ENCODE measurements at places on chromosomes 4 and X.

GRCh38 chrX:68139791-68140190, 293.5 kb downstream of the OPHN1 start:
- no peak for DNase-seq

DNA sequence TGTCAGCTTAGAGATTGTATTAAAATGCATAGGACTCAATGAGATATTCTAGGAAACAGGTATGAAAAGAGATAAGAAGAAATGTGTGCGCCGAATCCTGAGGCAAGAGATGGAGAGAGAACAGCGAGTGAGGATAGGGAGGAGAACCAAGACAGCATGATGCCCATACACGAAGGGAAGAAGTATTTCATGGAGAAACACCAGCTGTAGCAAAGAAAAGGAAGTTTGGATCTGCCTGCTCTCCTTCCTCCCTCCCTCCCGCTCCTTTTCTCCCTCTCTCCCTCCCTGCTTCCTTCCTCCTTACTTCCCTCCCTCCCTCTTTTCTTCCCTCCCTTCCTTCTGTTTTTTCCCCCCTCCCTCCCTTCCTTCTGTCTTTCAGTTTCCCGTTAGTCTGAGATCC, 318.6 kb upstream of the TAPT1 start:
- no peak for DNase-seq

- DNase-seq: no peak
Measured at GRCh38 chr4:86043755-86044592, 315.9 kb downstream of the MAPK10 start.

DNA sequence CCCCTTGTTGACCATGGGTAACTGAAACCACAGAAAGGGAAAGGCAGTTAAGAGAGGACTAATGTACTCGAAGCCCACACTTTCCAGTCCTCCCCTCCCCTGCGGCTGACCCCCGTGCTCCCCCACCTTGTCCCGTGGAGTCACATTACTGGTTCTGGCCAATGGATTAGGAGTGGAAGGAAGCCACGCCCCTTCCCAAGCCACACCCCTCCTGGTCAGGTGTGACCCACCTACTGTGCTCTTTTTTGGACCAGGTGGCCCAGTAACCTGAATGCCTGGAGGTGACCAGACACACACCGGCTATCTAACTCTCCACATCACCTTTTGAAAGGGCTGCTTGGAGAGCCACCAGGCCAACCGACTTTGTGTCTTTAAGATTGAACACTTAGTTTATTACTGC, 109.3 kb upstream of the MSX1 start:
- DNase-seq: no peak

- no peak for DNase-seq
Measured at GRCh38 chr4:102598762-102599374, 97.7 kb downstream of the NFKB1 start.

DNA sequence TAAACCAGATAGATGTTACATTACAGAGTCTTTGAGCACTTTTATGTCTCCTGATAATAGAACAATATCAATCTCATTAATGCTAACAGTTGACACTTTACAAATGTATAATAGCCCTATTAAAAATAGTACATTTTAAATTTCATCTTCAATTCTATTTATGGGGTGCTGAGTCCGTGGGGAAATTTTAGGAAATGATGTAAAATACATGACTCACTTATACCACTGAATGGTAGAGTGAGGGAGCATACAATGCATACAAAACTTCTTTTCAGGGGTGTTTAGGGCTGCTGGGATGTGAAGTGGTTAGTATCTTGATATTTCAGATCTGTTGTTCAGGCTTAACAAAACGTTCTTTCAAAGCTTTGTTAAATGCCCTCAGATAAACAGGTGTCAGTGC, 696.2 kb downstream of the TRAM1L1 start:
- no peak for DNase-seq

DNA sequence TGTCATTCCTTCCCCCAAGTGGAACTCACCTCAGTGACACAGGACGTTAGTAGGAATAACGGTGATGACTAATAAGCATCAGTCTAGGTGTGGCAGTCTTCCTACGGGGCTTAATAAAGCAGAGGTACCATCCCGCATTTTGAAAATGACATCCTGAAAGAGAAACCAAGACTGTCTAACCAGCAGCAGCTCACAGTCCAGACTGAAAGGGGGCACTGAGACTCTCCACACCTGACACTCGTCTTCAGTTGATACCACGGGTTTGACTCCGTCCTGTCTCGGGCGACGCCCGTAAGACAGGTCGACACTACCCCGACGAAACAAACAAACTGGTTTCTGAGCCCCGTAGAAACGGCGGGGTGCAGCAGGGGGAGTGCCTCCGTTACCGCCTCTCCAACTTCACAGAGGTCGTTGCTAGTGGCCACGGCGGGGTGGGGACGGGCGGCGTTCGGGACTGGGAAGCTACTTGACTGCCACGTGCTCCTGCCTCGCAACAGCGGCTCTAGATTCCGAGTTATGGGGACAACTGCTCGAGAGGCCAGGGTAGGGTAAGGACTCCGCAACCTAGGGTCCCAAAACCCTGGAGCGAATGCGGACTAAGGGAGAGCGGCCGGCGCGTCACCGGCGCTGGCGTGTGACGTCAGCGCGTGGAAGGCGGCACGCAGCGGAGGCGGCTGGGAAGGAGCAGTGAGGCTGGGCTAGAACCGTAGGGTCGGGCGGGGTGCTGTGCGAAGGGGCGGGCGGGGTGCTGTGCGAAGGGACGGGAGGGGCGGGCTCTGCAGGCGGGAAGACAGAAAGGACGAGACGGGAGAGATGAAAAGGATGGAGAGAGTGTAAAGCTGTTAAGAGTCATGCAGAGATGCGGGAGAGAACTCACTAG, at the start of gene NEK1:
Gene NEK1, minus strand, starts transcription at position 593 of the 880 bp plus-strand sequence. CDS start 9,953 bp downstream, outside the sequence.
- DNase-seq: no peak

- no peak for DNase-seq
Measured at GRCh38 chr4:144808034-144808433, 162.1 kb downstream of the HHIP start.

DNA sequence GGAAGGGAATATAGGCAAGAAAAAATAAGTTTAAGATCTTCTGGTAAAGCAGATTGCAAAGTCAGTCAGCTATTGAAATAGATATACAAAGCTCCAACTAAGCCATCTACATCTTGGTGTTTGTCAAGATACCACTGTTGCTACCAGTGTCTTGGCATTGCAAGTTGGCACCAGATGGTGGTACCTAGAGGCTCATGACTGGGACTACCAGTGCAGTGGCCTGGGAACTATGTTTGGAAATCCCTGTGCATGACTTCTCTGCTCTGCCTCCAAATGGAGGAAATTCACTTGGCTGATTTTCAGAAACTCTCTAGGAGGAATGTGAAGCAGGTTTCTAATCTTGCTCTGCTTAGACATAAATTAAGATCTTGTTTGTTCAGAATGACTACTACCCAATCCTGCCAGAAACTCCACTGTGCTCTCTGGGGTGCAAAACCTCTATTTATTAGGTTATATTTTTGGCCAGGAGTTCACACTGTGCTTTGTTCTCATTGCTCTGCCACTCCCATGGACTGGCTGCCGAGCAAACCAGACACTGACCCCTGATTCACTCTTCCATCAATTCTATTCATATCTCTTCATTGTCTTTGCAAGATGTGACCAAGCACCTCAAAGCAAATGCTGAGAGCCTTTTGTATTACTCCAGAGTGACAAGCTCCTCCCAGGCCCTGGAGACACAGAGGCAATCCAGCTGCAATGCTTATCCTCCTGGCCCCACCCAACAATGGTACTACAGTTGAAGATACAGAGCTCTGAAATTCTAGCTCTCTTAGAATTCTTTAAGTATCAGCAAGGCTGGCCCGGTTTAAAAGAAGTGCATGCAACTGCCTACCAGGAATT, 272.3 kb upstream of the FGF16 start:
- no peak for DNase-seq

GRCh38 chrX:150975655-150976390, 7.3 kb upstream of the HMGB3 start:
- DNase-seq: no peak

DNA sequence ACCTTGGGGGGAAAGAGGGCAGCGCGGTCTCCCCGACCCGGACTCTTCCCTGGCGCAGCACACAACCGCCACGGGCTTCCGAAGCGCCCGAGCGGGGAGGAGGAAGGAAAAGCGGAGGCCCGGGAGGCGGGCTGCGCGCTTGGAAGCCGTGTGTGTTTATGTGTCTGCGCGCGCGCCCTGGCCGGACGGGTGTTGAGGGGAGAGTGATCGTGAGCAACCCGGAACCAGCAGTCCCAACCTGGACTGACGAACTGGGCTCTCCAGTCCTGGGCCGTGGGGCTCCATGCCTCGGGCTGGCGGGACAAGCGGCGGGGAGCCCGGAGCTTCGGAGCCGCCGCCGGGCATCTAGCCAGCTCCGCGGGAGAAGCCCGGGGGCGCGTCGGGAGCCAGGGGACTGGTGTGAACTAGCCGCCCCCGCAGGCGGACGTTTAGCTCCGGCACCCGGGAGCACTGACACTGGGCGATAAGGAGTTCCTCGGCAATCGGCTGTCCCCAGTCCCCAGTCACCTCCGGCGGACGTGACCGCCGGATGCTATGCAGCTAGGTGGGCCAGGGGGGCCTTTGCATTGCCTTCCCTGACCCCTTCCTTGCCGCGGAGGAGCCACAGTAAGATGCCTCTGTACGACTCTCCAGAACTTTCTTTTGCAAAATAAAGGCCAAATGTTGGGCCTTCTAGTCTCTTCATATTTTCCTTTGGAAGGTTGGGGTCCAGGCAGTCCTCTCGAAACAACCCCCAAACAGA, 74.8 kb upstream of the BCOR start:
- DNase-seq: no peak

GRCh38 chr4:116636917-116637316, 448.5 kb downstream of the TRAM1L1 start:
- DNase-seq: no peak

DNA sequence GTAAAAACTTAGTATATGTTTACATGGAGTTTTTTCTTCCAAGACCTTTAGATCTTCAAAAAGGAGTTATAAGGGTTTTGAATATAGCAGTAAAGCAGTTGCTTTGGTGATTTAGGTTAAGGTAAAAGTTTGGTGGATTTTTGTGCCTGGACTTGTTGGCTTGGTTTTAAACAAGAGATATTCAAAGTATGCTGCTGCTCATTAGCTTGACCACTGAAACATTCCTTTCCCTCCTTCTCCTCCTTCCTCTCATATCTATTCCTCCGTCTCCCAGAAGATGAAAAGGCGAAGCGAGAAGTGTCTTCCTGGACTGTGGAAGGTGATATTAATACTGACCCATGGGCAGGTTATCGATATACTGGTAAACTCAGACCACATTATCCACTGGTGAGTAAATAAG, 38.4 kb downstream of the METAP1 start:
- no peak for DNase-seq

GRCh38 chr4:110702326-110702725, 79.4 kb upstream of the PITX2 start:
- no peak for DNase-seq

GRCh38 chrX:101385795-101386541, at the start of gene BTK:
Gene BTK (minus strand): TSS chrX:101386191. CDS start chrX:101375284, 10,907 bp downstream.
- DNase-seq: no peak

DNA sequence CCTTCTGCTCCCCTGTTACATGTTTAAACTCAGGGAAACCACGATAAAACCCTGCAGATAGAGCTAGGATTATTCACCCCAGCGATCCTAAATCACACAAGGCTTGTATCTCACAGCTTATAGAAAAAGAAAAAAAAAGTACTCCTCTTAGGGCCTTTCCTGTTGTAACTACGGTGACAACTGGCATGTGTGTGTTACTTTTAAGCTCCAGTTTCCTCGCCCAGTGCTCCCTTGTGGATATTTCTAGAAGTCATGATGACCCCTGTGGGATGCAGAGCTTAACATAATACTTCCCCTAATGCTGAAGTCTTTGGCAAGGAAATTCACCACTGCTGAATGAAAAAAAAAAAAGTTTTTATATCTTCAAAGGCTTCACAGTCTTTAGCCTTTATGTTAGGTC, 114.7 kb downstream of the NWD2 start:
- no peak for DNase-seq

GRCh38 chrX:71941776-71942175, 31.1 kb downstream of the NHSL2 start:
- DNase-seq: no peak

DNA sequence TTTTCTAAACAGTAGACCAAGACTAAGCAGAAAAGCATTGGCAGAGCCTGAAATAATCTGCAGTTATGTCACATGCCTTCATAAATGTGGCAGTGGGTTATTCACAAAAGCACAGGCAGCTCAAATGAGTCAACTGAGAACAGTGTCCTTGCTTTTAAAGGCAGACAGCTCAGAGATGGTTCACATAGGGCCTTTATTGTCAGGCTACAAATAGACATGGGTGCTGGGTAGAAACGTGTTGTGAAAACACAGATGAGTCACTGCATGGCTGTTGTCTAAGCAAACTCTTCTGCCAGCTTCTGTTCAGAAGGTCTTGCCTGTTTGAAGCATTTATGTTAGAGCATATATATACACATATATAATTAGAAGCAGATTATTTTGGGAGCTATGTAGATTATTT, 118.0 kb downstream of the SLC4A4 start:
- DNase-seq: no peak

- no peak for DNase-seq
Measured at GRCh38 chr4:76588274-76588673, 153.2 kb downstream of the SHROOM3 start.

DNA sequence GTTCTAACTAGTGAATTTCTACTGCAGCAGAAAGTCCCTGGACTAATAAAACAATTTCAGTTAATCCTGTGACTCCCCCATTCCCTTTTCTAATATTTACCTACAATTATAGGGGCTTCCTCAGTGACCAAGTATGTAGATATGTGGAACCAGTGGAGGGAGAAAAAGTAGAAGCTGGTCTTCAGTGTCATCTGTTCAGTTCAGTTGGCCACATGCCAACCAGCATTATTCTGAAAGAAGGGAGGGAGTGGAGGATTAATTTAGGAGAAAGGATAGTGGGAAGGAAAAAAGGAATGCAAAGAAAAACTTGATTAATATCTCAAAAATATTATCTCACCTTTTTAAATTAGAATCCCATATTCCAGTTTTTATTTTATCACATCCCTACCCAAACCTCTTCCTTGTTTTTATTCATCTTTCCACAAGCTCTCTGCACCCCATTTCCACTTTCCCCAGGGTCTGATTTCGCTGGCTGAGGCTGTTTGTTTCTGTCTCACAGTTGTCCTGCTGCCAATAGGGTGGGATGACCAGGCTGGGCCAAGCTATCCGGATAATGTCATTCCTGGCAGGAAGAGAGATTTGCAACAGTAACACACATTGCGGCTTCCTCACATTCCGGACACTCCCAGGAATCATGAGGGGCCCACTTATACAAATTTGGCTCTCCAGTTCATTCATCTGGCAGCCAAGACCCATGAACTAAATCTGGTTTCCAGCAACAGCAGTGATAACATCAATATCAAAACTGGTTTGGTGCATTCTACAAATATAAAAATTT, 24.6 kb upstream of the ANTXR2 start:
- DNase-seq: no peak
